ENCODE measurements at places on chromosomes 12 and 14.

DNA sequence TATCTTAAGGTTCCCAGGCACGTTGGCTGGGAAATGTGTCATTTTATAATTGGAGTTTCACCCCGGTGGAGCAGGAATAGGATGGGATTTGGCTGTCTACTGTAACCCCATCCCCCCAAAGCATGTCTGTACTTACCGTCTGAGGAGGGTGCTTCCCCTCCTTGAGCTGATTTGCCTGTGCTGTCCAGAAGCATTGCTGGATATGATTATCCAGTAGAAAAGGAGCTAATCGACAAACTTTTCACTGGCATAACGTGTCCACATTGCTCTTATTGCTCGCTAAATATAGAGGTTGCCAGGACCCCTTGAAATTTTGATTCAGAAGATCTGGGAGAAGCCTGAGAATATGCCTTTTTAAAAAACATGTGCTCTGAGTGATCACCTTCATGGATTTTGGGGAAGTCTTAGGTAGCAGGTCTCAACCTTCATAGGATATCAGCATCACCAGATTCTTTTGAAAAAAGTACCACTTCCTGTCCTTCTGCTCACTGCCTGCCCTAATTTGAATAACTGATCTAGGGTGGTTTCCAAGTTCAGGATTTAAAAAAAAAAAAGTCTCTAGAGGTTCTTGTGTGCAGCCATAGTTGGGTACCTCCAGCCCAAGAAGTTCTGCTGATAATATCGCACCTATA, 80.4 kb upstream of the KCNA1 start:
- peak; percentile 96 for ATAC-seq

DNA sequence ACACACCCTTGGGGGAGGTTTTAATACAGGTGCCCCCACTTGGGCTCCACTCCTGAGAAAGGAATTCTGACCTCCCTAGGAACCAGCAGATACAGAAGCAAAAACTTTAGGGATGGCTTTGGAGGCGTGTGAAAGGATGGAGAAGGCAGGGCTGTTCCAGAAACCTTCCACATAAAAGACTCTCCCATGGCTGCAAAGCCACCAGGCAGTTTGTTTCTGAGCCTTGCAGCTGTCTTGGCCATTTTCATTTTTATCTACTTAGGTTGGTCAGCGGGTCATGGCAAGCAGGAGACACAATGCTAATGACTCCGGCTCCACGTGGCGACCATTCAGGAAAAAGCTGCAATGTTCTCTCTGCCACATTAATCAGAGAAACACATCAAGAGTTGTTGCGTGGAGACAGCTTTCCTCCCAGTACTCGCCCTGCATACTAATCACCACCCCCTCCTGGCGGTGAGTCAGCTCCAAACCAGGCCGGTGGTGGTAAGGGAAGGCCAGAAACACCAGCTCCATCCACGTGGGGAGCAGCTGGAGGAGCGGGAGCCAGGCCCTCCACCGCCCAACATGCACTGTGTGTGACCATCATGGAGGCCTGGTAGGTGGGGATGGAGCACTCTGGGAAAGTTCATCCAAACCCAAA, 30.9 kb upstream of the IRF2BPL start:
- ATAC-seq = no peak

GRCh38 chr12:4148418-4149056, 125.0 kb upstream of the CCND2 start:
- peak; percentile 97 for ATAC-seq

DNA sequence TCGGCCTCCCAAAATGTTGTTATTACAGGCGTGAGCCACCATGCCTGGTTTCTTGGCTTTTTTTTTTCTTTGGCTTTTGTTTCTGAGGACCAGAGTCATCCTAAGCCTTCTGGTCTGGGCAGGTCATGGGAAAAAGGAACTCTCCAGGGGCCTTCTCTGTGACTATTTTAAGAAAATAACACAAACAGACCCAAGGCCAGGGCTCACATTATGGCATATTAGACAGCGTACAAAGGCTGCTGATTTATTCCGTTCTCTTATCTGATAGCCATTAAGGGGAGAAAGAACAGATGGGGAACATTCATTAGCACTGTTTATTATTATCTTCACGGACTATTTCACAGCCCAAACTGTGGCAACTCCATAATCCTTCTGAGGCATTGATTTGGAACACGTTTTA, 28.8 kb upstream of the MANSC4 start:
- no peak for ATAC-seq

DNA sequence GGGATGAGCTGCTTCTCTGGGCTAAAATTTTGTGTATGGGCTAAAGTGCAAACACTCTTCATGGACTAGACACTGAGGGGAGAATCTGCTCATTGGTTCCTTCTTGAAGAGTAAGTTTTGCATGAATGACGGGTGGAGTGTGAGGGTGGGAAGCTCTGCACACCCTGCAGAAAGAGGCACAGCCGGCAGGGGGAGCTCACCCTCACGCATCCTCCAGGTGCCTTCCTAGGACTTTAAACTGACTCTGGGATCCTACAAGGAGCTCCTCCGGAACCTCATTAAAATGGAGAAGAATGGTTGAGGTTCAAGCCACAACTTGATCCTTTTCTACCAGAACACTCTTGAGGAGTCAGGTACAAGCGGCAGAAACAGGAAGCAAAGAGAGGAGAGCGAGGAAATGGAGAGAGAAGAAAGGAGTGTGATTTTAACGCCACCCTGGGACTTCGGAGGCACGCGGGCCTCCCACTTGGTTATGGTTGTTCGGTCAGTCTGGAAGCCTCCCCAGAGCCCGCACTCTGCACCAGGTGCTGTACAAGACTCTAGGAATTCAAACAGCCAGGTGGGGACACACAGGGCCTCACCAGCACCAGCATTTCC, 87.5 kb downstream of the SETD3 start:
- ATAC-seq = no peak

GRCh38 chr12:128798571-128799341, 25.0 kb downstream of the SLC15A4 start:
- ATAC-seq = no peak

- ATAC-seq = no peak
Observed at GRCh38 chr14:76115010-76115422, 36.7 kb upstream of the GPATCH2L start.

DNA sequence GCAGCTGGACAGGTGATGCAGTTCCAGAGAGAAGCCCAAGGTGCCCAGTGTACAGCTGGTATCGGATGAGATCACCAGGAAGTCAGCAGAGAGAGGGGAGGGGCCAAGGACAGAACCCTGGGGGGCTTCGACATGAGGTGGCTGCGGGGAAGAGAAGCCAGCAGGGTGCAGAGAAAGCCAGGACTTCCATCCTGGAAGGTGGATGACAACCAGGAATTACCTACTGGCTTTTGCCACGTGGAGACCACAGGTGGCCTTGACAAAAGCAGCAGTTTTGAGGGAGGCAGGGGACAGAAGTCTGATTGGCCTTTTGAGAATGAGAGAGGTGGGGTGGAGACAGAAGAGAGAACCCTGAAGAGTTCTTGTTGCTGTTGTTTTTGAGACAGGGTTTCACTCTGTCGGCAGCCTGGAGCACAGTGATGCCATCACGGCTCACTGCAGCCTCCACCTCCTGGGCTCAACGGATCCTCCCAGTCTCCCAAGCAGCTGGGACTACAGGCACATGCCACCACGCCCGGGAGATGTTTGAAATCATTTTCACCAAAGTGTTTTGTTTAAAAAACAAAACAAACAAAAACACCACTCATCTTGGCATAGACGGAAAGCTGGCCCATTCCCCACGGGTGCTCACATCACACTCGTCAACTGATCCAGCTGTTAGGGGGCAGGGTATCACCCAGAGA, 35.2 kb downstream of the CDC42BPB start:
- no peak for ATAC-seq

DNA sequence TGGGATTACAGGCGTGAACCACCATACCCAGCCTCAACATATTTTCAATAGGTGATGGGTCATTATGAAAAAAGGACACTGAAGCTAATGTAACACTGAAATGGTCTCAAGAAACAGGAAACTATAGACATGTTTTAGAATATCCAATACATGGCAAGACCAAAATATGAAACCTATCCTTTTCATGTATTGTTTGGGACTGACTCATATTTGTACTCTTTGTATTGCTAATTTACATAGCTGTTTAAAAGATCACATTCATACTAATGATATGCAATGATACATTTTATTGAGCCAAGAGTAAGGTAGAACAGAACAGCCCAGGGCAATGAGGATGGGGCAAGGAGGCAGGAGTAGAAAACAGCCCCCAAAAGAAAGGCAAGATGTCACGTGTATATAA, 32.6 kb downstream of the RESF1 start:
- ATAC-seq = no peak

- no peak for ATAC-seq
Observed at GRCh38 chr14:64584190-64584589, 34.4 kb downstream of the PPP1R36 start.

DNA sequence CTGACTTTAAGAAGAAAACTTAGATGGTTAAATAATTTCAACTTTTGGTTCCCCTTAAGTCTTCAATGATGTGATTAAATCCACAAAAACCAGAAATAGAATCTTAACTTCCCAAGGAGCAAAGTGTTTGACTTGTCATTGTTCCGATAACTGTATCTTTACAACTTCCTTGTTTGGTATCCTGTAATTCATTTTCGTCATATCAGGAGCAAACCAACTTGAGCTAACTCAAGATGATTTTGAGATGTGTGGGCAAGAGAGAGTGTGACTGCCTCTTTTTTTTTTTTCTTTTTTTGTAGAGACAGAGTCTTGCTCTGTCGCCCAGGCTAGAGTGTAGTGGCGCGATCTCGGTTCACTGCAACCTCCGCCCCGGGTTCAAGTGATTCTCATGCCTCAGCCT, 25.3 kb downstream of the DRAM1 start:
- no peak for ATAC-seq

GRCh38 chr12:43762596-43762995, 3.8 kb downstream of the IRAK4 start:
- no peak for ATAC-seq

DNA sequence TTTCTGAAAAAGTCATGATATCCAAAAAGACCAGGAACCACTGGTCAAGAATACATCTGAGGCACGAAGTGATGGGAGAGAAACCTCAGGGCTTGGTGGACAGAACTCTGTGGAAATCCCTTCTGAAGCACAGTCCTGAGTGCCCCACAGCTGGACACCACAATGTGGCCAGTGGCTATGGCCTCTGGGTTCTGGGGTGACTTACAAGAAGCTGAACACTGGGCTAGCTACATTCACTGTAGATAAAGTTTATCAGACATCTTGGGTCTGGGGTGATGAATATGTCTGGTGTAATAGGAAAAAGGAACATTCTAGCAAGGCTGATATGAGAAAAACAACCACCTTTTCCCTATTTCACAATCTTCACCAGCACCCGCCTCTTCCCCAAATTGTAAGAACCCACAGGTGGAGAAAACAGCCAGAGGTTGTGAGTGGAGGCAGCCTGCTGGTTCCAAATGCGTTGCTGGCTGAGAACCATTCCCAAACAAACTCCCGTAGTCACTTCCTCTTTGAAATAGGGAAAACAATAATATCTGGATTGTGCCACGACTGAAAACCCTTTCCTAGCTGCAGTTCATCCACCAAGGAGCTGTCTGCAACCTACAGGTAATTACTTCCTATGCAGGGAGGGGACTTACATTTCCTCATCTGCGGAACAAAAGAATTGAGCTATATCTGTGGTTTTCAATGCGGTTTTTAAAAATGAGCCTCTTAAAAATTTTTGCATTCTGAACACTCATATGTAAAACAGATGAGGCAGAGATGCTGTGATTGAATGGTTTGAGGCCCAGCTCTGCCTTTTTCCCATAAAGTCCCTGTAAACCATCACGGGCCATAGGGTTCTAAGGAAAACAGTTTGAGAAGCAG, 193.6 kb downstream of the SLC41A2 start:
- ATAC-seq = peak; percentile 74

- ATAC-seq = no peak
Observed at GRCh38 chr12:130137040-130138018, 24.9 kb upstream of the FZD10 start.

- no peak for ATAC-seq
Observed at GRCh38 chr12:46362895-46363581, 9.5 kb downstream of the SLC38A2 start.
